ENCODE measurements at places on chromosomes 12 and 14.

DNA sequence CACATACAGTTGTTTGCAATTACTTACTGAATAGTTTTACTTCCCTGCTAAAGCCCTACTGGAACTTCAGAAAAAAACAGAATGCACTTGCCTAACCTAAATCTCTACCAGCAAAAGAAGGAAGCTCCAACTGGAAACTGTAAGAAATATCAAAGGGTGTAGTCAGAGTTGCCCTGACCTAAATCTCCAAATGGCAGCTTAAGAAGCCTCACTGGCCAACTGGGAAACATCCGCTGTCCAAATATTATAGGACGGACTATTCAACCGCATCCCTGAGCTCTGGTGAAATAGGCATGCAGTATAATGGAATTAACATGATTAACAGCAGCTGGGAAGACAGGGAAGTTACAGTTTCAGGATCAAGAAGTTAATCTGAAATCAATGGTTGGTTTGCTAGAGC is 24.3 kb downstream of the ANAPC7 start:
- DNase-seq, result no peak

DNA sequence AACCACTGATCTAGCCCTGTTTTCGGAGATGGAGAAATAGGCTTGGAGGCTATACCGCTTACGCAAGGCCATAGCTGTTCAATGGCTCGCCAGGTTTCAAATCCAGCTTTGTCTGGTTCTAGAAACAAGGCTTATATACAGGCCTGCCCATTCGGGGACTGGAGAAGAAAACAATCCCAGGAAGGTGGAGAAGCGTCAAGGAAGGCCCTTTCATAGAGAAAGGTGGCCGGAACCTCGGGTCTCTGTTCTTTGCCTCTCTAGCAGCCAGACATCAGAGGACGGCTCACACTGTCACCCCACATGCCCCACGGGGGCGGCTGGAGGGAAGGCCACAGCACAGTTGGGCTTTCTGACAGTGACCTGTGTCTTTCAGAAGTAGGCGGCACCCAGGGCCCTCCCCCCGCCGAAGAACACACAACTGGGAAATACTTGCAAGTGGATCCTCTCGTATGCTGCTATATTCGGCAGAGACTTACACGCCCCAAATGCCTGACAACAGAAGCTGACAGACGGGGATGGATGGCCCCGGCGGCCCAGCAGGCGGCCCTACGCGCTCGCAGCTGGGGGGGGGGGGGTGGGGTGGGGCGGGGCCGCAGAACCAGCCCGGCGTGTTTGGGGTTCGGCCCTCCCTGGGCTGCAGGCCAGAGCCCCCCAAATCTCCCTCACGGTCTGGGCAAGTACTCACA is 4.5 kb upstream of the SETD1B start:
- DNase-seq, result peak; percentile 86

- no peak for DNase-seq
Measured at GRCh38 chr12:121424624-121424975, 24.7 kb downstream of the RNF34 start.

DNA sequence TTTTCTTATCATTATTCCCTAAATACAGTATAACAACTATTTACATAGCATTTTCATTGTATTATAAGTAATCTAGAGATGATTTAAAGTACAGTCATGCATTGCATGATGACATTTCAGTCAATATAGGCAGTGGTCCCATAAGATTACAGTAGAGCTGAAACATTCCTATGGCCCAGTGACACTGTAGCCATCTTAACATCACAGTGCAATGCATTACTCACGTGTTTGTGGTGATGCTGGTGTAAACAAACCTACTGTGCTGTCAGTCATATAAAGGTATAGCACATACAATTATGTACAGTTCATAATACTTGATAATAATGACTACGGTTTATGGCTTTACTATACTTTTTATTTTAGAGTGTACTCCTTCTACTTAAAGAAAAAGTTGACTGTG is 13.3 kb downstream of the LLPH start:
- no peak for DNase-seq

- no peak for DNase-seq
Measured at GRCh38 chr14:96748362-96748761, 48.8 kb upstream of the VRK1 start.

DNA sequence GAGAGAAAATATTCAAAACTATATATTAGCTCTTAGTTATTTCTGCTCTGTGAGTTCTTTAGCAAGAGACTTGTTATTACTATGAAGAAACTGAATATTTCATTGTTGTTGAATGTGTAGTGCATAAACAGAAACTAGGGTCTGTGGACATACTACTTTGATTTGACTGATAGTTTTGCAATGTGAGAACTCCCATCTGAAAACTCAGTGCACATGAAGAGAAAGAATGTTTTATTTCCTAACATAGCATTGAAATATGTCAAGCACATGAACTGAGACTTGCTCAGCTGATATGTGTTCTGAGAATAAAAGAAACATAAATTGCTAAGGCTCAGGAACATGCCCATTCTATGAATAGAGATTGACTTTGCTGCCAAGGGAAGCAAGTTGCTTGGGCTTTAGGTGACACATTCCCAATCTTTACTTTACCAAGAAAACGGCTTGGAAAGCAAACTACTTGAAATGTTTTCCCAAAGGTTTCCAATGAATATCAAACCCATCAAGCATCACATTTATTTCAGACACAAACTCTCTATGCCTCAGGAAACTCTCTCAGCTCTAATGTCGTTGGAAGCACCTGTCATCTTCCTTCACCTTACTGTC is 290.4 kb downstream of the SLC16A7 start:
- DNase-seq, result no peak

- no peak for DNase-seq
Measured at GRCh38 chr12:13591488-13591887, 389.9 kb downstream of the GRIN2B start.
